ENCODE measurements at places on chromosomes 12 and 14.

GRCh38 chr12:9087087-9087835, 28.5 kb downstream of the A2M start:
- no peak for DNase-seq

GRCh38 chr14:94129758-94130414, 482 bp upstream of the IFI27L2 start:
- DNase-seq = no peak

GRCh38 chr14:104592785-104593184, 11.8 kb downstream of the TMEM179 start:
- no peak for DNase-seq

DNA sequence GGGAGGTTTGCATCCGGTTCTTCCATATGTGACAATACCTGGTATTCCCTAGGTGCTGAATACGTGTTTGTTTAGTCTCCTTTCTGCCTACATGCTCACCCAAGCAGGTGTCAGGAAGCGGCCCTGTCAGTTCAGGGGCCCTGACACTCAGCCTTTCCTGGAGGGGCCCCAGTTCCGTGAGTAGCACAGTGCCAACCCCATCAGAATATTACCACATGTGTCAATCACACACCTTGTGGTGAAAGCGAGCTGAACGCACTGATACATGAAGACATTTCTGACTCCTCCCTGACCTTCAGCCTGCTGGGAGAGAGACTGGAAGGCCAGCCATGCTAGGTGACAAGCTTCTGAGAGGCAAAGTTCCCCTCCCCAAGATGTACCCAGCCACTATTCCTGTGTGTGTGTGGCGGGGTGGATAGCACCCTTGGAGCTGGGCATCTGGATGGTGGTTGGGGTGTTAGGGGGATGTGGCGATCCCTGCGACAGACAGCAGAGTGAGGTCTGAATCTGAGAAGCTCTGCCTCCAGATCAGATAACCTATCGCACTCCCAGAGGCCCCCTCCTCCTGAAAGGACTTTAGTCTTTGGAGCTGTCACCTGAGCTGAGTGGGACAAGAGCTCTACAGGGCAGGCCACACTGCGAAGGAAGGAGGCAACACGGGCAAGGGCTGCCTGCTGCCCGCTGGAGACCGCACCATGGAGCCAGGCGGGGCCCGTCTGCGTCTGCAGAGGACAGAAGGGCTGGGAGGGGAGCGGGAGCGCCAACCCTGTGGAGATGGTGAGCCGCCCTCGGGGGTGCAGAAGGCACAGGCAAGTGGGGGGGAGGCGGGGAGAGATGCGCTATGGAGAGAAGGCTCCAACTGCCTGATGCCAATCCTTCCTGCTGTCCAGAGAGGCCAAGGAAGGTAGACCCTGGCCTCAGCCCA, at the start of gene SOAT2:
SOAT2 (plus strand) TSS at position 604 of the 925 bp plus-strand sequence; CDS start at position 696, 92 bp downstream.
- peak; percentile 48 for DNase-seq

GRCh38 chr12:49959685-49960473, 1.8 kb upstream of the AQP5 start:
- no peak for DNase-seq

GRCh38 chr14:59057551-59057950, 130.9 kb upstream of the DAAM1 start:
- no peak for DNase-seq

DNA sequence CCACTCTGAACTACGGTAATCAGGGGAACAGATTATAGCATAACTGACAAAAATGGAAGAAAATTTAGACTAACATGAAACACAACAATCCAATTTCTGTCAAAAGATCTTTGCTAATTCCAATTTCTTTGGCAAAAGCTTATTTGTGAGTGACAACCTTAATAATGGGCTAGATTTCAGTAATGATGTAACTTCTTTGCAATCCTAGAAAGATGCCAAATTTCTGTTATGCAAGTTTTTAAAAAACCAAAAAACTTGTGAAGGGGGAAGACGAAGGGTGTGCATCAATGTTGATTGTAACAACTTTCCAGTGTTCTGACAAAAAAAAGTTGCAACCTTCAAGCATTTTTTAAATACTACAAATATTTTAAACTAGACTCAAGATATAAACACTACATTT, 59.9 kb downstream of the DICER1 start:
- no peak for DNase-seq

DNA sequence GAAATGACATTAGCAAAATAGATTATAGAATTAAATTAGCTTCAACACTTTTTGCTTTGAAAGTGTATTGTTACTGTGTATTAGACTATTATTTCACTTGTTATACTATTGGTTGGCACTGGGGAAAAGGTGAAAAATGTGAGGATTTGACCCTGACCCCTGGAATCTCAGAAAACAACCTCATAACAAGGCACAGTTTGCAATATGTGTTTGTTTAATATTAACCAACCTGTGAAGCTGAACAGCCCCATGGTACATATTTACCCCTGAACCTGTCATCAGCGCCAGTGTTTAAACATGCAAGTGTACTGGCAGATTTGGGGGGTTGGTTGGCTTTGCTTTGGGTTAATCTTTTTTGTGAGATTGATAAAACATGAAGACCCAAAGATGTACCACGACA, 11.7 kb downstream of the SLC38A4 start:
- DNase-seq = no peak

DNA sequence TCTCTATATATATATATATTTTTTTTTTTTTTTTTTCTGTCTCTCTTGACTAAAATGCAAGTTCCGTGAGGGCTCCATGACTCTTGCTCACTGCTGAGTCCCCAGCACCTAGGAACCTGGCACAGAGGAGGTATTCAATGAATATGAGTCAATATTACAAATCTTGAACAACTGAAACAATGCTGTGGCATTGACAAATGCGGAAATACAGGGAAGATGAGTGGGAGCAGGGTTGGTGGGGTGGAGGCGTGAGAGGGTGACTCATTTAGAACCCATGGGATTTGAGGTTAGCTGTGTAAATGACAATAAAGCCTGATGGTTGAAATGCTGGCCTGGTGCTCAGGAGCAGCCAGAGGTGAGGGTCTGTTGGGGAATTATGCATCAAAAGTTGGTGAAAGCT, 121.7 kb upstream of the FUT8 start:
- DNase-seq = no peak

DNA sequence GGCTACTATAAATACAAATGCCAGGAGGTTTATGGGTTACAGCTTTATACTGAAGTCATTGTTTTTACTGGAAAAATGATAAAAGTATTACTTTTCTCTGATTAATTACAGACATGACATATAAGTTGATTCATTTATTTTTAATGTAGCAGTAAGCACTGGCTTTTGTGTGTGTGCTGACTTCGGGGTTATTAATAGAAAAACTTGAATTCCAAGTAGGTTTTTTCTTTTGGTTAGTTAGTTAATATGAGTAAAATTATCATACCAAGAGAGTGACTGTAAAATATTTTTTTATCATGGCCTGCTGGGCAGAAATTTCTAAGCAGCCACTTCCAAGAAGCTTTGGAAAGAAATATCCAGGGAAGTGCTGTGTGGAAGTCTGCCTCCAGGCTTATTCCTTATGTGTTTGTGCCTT, 56.4 kb downstream of the IFT81 start:
- no peak for DNase-seq

- DNase-seq = no peak
These were observed 35.5 kb downstream of the KRT80 start for GRCh38 chr12:52156311-52156710.

DNA sequence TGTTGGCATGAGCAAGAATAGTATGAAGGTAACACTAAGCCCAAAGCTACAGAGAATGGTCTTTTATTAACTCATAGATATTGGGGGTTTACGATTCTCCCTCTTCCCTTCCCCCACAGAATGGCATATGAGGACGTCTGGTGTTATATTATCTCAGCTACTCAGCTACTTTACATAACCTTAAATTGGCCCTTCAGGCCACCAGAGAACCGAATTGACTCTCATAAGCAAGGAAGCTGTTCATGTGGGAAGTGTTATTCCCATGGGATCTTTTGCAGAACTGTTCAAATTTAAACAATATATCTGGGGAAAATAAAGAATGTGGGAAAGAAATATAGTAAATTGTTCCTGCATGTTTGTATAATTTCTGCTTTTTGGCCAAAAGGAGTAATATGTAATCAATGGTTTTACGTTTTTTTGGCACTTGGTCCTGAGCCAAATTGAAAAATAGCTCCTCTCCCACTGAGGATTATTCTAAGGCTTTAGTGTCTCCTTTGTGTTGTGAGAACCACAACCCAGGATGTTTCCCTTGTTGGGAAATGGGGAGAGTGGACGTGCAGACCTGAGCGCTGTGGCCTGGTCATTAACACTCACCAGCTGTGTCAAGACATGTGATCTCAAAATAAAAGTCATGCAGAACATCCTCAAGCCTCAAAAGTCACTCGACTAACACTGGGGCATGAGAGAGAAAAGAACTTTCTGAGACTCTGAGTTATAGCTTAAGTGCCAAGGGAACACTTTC, 31.8 kb upstream of the CMAS start:
- no peak for DNase-seq

DNA sequence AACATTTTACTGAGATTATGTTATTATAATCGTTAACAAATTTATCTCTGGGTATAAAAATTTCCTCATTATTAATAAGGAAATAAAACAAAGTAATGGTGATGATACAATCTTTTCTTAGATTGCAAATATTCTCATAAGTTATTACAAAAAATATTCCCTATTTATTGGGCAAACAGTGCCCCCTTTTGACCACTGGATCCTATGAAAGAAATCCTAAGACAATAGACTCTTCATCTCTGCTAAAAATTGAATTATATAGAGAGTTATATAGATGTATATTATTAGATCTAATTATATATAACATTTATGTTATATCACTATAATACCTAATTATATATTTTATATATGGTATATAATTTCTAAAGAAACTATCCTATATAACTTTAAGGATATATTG, 94.2 kb upstream of the FGD4 start:
- DNase-seq = no peak

DNA sequence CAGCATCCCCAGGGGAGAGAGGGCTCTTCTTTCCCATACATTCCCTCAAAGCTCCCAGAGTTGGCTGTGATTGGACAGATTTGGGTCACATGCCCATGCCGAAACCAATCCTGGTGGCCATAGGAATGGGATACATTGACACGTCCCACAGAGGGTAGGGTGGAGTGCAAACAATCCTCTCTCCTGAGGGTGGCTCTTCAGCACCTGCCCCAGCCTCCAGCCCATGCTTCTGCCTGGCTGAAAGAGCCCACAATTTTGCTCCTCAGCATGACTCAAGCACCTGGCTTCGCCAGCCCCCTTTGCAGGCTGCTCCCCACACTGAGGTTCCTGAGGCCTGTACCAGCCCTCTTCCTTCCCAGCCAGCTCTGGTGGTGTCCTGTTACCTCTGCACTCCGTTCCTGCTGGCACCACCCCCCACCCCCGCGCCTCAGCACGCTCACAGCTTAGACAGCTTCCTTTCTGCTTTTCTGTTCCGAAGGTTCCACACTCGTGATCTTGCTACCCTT, 71.7 kb downstream of the CCDC92 start:
- DNase-seq = no peak
